CD4-positive, alpha-beta T cell treated with Interleukin-1 beta for 1 hour (primary cell): ENCODE measurements at places on chromosomes 4 and X.
A peak's percentile ranks its signal among the peaks of the same experiment; 100 is the strongest.

GRCh38 chr4:118265312-118266144, 87.3 kb downstream of the PRSS12 start:
- peak; percentile 14 for DNase-seq

GRCh38 chrX:40174854-40175510, 77.2 kb upstream of the BCOR start:
- peak; percentile 52 for DNase-seq

DNA sequence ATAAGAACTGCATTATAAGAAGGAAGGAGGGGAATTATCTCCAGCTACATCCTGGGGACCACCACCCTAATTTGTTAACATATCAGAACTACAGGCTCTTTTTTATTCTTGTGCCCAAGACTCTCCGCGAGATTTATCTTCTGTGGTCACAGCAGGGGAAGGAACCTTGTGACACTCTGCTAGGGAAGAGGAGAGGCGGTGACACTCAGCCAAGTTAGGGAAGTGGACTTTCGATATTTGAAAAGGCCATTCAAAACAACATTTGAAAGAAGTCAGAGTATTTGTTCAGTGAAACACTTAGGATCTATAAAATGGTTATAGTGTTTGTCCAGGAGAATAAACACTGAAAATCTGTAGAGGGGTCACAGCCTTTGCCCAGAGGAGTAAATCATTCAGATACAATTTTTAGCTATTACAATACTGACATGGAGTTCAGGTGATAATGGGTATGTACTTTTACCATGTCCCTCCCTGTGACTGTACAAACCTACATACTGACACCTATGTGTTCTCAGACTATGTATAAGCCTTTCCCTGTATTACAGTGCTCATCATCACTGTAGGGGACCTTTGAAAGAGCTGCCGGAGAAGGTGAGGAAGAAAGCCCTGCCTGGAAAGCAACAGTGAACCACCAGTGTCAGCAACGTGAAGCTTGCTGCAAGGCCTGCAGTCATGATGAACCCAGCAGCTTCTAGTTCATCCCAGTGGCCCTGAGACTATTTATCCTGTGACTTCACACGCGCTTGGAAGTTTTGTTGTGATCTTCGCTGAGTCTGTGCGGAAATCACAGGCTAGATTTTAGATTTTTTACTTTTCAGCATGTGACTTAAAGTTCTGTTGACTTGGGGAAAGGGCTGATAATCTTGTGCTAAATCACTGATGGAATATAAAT, 8.5 kb upstream of the PTTG2 start:
- DNase-seq, result peak; percentile 5

DNA sequence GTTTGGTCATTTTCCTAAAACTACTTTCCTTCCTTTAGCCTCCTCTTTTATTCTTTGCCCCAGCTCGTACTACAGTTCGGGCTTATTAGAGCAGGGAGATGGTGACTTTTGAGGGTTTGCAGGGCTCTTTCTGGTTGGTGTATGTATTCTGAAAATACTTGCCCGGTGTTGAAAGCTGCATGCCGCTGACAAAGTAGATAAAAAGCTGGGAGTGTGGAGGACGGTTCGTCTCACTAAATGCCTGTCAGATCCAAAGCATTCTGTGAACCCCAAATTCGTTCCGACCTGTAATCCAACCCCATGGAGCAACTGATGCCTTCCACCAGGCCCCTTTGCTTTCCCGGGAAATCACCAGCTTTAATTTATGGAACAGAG, 19.2 kb downstream of the TRIM2 start:
- DNase-seq, result no peak

DNA sequence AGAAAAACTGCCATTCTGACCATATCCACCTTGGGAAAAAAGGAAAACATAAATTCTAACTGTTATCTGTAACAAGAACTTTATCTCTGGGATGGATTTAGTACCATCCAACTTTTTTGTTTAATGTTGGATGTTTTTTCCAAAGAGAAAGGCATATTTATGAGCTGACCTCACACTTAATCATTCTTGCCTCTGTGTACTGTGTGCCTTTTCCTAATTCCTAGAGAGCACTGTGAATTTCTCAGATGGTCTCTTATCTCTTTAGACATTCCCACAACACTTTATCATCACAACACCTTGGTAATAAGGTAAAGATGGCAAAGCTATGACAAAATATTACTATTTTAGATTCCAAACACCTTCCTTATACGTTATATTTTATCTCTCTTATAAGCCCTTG, 126.2 kb downstream of the COL4A6 start:
- no peak for DNase-seq

DNA sequence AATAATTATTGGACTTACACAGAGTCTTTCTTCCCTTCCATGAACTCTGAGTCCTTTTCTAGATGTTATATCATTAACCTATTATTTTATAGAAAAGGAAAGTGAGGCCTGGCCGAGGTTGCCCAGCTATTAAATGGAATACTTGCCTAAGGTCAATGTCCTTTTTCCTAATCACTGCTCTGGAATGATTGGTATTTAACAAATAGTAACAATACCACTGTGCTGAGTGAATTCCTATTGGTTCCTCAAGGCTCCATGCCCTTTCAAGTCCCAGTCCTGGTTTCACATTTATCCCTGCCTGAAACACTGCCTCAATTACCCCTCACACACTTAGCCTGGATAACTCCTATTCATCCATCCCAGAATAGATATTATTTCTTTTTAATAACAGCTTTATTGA, 6.2 kb downstream of the TCEAL9 start:
- no peak for DNase-seq

DNA sequence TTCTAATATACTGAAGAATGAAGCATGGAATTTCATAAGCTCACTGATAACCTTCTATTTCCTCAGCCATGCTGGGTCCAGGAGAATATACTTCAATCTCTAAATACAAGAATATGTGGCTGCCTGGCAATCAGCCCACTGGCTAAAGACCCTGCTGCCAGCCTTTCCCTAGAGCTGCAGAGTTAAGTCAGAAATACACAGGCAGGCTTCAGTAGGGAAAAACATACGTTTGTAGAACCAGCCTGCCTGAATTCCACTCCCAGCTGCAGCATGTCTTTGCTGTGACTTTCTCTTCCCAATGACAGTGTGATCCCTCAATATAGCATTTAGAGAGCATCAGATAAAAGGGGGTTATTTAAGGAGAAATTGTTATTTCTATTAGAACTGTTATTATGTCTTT, 289.1 kb downstream of the PCDH19 start:
- DNase-seq, result no peak

DNA sequence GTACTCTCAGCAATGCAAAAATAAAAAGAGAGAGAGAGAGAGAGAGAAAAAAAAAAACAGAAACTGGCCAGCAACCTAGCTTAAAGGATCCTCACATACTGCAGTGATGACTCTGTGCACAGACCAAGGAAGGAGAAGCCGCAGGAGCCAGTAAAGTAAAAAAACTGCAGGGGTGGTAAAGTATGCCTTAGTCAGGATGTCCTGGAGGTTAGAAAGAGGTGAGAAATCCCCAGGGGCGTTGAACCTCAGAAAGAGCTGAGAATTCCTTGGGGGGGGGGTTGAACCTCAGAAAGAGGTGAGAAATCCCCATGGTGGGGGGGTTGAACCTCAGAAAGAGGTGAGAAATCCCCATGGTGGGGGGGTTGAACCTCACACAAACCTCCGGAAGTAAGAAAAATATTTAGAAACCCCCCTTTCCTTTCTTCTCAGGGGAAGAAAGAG, 48.0 kb downstream of the MAGEA9 start:
- peak; percentile 60 for DNase-seq

DNA sequence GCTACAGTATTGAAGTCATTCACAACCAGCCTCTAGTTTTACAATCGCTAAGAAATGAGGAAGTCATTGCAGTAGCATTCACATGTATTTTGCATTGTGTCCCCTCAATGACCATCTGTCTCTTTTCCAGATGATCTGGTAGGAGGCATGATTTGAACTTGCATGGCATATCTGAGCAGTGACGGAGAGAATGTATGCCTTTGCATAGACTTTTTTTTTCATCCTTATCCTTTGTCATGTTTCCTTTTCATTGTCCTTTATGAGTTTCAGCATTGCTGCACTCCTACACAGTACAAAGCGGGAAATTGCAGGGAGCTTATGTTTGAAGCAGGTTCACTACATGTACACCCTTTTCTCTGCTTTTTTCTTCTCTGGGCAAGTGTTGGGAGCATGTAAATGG, 516.4 kb upstream of the GRIA3 start:
- DNase-seq, result no peak

DNA sequence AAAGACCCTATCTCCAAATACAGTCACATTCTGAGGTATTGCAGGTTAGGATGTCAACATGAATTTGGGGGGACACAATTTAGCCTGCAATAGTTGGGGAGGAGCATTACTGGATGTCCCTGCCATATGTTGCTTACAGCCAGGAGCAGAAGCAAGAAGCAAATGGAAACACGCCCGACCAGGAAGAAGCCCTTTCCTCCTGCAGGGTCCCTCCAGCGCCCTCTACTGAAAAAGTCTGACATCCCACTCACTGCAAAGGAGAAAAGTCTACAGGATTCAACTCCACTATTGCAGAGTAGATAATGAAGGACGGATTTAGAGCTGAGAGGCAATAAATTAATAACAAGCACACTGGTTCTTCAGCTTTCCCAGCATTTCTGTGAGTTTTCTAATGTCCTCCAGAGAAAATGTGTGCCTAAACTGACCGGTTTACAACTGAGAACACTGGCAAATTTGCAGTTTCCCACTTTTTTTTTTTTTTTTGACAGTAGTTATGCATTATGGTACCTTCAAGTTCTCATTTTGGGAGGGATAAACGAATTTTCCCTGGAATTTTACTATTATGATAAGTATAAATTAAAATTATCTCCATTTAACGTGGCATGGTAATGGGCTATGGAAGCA, 31.7 kb downstream of the COQ2 start:
- DNase-seq, result peak; percentile 84

DNA sequence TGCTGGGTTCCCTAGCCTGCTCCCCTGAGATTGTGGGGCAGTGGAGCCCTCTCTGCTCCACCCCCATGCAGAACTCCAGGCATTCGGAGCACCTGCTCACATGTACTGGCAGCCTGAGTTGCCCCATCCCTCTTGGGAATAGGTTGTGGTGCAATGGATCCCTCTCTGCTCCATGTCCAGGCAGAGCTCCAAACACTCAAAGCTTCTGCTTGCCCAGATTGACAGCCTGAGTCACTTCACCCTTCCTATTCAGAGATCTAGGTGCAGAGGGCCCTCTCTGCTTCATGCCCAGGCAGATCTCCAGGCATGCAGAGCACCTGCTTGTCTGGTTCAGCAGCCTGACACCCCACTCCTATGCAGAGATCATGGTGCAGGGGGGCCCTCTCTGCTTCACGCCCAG, 18.6 kb upstream of the TEX13B start:
- DNase-seq, result no peak

- no peak for DNase-seq
Measured at GRCh38 chr4:74625981-74626380, 168.3 kb downstream of the BTC start.
